ENCODE measurements at places on chromosomes 11 and 22.

- no peak for DNase-seq
These were observed 925.1 kb upstream of the TENM4 start for GRCh38 chr11:80365980-80366379.

- no peak for DNase-seq
These were observed 651.1 kb downstream of the METTL15 start for GRCh38 chr11:28759311-28759710.

DNA sequence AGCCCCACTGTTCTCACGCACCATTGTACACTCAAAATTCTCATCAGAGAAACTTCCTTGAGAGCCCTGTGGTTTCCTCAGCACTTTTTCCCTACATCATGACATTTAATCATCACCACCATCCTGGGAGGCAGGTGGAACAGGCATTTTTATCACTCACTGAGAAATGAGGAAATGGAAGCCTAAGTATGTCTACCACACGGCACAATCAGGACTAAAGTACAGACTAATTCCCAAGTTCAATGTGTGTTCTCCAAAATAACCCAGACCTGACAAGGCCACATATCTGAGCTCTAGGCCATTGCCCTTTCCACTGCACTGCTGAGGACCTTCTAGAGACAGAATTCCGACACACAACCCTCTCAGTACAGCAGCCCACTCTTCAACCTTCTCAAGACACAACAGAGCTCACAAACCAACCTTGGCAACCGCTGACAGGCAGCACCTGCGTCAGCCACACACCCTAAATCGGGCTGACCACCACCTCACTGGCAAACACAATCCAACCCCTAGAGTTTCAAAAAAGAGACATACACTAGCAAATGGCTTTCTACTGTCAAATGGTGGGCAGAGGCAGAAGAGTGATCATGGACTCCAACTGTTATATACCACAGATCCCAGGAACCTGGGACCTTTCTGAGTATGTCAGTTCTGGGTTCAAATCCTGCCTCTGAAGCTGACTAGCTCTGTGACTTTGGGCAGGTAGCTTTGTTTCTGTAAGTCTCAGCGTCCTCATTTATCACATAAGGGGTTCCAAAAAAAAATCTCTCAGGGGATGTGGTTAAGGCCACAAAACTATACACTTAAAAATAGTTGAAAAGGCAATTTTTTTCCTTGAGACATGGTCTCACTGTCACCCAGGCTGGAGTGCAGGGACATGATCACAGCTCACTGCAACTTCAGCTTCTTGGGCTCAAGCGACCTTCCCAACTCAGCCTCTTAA, 16.3 kb downstream of the SMCO4 start:
- no peak for DNase-seq

GRCh38 chr11:98955551-98955950, 65.2 kb upstream of the CNTN5 start:
- no peak for DNase-seq

- peak; percentile 44 for DNase-seq
These were observed 3.9 kb upstream of the ABCG4 start for GRCh38 chr11:119144825-119145486.

DNA sequence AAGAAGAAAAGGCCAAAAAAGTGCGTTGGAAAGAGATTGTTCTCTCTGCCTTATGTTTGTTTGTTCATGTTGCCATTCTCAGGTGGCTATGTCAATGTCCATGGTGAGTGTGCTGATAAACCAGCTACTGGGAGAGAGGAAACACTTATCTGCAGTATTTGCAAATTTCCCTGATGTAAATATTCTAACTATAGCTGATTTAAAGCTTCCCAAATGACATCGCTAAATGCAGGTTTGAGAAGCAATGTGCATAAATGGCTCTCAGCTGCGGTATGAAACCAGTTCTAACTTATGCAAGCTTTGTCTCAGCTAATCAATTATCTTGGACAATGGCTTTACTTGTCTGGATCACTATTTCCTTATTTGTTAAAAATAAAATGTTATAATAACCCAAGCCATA, 312.5 kb upstream of the ANO3 start:
- no peak for DNase-seq

DNA sequence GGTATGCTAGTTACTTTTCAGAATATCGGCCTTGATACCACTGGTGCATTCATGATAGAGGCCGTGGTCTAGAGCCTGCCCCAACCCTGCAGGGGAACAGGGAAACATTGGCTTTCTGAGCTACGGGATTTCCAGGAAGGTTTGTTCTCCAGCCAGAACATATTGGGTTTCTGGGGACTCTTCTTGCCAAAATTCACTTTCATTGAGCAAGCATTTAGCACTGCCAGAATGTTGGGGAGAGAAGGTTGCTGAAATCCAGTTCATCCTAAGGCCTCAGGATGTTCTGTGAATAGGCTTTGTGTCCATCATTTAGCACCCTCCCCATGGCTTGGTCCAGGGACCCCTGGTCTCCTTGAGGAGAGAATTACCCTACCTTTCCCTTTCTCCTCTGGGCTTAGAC, 36.7 kb downstream of the DRG1 start:
- DNase-seq = no peak

- DNase-seq = no peak
These were observed 91.0 kb downstream of the TMPRSS5 start for GRCh38 chr11:113615098-113615497.

DNA sequence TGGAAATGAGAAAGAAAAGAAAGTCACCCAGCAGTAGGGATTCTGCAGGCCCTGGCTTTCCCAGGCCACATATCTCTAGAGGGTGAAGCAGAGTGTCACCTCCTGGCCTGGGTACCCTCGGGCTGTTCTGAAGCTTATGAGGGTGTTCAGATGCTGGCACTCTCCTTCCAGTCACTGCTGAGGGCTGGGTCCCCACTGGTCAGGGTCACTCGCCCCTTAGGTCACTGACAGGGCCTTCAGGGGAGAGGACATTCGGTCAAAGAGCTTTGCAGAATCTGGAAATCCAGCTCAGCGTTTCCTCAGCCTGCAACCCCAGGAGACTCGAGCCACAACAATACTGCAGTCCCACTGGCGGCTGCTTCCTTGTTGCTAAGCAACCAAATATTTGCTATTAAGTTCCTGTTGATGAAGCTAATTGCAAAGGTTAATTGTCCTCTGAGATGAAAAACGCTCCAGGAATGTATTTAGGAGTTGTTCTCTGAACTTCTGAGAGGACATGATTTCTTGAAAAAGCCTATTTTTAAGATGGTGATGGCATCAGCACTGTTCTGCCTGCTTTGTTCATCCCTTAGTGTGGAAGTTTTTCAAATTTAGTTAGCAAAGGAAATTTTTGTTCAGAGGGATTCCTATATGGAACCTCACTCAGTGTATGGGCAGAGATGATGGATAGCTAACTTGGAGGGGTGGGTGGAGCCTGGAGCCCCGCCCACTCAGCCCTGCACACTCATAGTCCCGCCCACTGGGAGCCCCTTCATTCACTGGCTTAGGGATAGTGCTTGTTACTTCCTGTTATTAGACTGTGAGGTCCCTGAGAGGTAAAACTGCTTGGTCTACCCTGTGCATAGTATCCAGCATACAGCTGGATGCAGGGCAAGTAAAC, 109.2 kb downstream of the CSNK2A3 start:
- peak; percentile 46 for DNase-seq

GRCh38 chr11:111598559-111598958, 3.7 kb upstream of the SIK2 start:
- no peak for DNase-seq

DNA sequence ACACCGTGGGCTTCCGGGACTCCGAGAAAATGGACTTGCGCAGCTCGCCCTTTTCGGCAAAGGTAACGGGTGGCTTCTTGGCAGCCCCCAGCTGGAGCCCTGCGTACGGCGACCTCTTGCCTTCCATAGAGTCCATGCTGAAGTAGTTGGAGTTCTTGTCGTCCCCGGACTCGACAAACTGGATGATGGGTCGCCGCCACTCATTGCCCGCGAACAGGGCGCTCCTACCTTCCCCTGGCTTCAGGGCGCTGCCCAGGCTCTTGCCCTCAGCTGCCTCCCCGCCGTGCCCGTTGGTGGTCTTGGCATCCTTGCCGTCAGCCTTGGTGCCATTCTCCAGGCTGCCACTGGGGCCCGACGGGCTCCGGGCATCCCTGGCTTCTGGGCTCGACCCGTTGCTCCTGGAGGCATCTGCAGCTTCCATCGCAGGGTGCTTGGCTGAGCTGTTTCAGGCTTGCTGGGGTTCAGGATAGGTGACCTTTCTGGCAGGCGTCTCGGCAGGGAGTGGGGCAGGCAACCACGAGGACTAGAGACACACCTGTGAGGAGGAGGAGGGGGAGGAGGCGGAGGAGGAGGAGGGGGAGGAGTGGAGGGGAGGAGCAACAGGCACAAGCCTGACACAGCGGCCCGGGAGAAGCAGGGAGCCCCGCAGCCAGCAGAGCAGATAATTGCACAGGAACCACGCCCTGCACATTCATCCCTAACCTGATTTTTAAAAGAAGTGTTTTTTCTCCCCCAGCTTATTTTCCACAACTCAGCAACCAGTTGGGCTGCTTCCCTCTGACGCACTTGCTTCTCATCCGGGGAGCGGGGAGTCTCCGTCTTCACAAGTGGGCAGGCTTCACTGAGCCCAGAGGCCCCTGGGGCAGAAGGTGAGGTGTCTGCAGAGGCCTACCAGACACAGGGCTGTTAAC, at the start of gene TRIM29:
Gene TRIM29, minus strand, starts transcription at position 503 of the 911 bp plus-strand sequence. Its CDS starts 82 bp downstream, at position 421.
- peak; percentile 2 for DNase-seq

DNA sequence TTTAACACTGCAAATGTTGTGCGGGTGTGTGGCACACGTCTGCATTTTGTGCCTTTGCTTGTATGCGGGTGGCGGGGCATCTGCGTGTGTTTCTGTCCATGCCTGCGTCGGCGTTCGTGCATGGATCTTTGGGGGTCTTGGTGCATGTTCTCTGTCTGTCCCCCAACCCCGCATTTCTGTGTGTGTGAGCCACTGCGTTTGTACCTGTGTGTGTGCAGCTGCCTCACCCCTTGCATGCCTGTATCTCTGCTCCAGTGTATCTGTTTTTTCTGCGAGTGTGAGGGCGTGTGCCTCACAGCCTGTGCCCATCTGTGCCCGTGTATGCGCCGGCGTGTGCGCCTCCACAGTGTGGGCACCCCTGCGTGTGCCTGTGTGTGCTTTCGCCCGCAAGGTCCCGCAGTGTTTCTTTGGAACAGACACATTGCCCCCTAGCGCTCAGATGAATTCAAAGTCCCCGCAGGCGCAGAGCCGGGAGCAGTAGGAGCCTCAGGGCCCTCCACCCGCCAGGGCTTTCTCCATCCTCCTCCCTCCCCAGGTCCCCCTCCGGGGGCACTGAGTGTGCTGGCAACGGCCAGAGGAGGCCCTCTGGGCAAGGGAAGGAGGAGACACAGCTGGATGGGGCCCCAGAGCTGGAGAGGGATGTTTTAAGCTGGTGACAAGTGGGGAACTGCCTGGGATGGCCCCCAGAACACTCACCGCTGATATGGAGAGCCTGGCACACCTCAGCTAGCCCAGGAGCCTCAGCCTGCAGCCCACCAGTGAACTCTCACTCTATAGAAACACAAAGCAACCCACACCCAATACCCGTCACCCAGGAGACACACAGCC, 3.1 kb upstream of the MN1 start:
- DNase-seq = peak; percentile 70

- peak; percentile 35 for DNase-seq
These were observed 21.4 kb downstream of the MN1 start for GRCh38 chr22:27780161-27780575.

GRCh38 chr11:7668911-7669310, 4.4 kb downstream of the CYB5R2 start:
- DNase-seq = no peak

DNA sequence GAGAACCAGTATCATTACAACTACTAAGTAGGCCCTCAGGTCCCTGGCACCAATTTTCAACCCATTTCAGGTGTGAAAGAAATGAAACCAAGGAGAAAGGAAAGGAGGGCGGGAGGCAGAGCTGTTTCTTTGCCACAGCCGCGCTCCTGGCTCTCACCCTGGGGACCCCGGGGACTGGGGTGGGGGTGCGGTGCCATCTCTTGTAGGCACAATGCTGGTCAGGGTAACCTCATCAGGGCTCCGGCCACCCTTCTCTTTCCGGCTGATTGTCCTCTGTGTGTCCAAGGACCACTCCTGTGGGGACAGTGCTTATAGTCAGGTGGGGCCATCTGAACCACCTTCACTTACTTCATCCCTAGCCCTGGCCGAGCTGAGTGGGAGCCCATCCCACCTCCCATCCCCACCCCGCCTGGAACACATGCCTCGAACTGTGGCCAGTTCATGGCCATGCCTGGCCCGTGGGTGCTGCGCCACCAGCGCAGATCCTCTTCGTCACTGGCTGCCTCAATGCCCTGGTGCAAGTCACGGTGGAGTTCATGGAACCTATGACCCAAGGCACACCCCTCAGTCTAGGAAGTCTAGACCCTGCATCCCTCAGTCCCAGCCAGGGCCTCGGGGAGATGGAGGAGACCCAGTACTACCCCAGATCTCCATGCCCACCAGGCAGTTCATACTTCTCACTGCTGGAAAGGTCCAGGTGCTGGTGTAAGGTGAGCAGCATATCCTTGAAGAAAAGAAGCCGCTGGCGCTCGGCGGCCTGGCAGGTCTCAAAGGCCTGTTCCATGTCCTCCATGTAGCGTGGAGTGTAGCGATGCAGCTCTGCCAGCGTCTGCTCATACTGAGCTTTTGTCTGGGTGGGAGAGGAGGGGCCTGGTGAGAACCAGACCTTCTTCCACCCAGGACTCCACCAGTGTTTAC, 2.3 kb upstream of the ARFGAP2 start:
- no peak for DNase-seq

DNA sequence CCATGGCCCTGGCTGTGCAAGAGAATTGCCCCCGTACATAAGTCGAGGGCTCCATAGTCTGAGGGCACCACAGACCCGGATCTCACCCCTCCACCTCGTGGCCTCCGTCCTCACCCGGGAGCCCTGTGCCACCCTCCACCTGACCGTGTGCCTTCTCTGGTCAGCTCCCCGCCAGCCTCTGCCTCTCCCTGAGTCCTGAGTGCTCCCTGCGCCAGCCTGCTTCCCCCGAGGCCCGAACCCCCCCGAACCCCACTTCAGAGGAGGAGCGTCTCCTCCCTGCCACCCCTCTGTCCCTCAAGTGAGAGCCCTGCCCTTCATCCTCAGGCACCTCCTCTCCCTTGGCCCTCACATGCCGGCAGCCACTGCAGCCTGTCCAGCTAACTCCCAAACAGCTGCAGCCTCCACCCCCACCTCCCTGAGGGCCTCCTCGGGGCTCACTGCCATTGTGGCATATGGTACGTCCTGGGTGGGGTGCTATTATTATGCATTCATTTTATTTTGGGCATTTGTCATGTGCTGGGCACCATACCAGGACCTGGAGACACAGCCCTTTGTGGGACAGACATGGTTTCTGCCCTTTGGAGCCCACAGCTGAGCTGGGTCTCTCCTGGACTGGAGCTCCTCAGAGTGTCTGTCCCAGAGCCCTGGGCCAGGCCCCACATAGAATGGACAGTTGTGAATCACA, 67.2 kb downstream of the MYO7A start:
- DNase-seq = no peak

- no peak for DNase-seq
These were observed 8.2 kb downstream of the CDC42EP1 start for GRCh38 chr22:37568448-37569008.

DNA sequence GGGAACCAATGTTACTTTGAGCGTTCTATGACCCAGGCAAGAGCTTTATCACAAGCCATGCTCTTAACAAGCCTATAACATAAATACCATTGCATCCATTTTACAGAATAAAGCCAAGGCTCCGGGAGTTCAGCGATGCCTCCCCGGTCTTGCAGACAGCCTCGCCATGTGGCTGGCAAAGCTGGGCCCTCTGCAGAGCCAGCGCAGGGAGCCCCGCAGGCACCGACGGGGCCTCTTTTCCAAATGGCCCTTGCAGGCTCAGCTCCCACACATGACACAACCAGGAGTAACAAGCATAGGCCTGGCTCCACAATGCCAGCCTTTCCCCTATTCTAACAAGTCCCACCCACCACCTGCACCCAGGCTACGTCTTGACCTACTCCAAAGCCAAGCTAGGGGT, 72.2 kb upstream of the TSPAN18 start:
- DNase-seq = no peak

GRCh38 chr11:20046416-20046815, 113.9 kb downstream of the DBX1 start:
- no peak for DNase-seq

Data from heart right ventricle (tissue), 16 donors.